Pons (tissue), 1 donor: ENCODE measurements at places on chromosomes 1 and 21.

- DNase-seq: no peak
These were observed 9.6 kb downstream of the LRRC47 start for GRCh38 chr1:3786468-3787348.

- DNase-seq: no peak
These were observed 55.2 kb downstream of the SLC9A1 start for GRCh38 chr1:27099587-27100334.

DNA sequence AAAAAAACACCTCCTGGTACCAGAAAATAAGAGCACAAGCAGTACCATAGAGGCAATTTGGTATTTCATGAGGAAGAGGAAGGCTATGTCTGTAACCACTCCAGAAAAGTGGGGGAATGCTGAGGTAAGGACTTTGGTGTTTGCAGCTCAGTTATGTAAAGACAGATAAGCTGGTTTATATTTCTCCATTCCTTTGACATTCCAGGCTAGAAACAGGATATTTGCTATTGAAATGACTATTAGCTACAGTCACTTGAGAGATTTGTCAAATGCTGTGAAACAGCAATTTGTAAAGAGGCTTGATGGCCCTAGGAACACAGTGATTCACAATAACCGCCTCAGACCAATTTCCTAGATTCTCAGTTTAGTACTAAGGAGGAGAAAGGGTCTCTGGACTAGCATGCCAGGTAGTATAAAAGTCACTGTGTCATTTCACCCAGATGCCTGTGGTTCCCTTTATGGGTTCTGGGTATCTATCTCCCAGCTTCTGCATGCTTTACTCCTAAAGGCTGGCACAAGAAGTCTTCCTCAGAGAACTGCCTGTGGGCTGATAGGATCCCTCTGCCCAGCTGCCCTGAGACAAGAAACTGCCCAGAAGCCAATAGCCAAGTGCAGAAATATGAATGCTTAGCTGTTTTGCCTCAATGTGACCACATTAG is 80.5 kb downstream of the VCAM1 start:
- no peak for DNase-seq

DNA sequence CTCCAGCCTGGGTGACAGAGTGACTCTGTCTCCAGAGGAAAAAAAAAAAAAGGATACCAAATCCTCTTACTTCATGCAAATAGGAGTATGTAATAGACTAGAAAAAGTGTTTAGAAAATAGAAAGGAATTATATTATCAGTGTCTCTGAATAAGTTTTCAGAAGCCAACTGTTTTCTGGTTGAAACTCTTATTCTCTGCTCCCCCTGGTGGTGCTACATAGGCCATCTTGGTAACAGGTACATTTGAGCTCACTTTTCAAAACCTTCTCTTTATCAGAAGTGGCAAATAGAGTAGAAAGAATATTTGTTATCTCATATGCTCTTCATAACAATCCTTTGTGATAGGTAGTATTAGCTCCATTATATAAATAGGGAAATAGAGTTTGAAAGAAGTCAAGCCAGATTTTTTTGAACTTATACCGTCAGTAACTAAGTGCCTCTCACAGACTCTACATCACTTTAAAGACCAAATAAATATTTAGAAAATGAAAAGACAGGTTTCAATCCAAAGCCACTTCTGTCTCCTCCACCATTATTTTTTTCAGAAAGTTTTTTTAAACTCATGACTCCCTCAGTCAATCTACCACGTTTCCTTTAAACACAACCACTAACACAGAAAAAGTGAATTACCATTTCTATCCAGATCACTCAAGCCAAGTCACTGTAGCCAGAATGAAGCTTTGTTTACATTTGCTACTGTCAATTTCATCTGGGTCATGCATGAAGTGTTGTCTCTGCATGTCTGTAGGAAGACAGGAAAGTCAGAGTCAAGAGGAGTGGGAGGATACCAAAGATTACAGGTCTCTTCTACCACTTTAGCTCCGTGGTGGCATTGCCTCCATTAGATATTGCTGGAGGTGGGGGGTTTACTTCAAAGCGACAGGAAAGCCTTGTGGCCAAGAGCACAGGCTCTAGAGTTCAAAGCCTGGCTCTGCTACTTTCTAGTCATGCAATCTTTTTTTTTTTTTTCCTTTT is 45.6 kb downstream of the IL23R start:
- DNase-seq: peak; percentile 11

GRCh38 chr1:2823921-2824610 is 22.6 kb upstream of the TTC34 start:
- DNase-seq: no peak

DNA sequence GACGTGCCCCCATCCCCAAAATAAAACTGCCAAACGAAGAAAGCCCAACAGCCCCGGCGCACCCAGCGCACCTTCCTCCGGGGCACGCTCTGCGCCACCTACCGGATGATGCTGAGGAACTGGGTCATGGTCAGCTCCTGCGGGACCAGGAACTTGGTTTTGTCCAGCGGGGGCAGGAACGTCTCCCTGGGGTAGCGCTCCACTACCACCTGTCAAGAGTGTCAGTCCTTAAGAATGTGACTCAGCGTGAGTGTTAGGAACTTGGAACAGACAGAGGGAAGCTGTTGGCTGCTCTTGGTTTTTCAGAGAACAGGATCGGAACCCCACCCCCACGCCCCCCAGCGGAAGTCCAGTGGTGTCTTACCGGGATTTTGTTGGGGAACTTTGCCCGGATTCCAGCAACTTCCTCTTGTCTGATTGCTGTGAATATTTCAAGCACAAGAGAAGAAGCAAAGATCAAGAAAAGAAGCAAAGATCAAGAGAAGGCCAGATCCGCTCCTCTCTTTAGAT is 431 bp downstream of the MAP1LC3C start:
- peak; percentile 46 for DNase-seq

- peak; percentile 95 for DNase-seq
These were observed 142.4 kb downstream of the PLPP3 start for GRCh38 chr1:56436912-56437417.

DNA sequence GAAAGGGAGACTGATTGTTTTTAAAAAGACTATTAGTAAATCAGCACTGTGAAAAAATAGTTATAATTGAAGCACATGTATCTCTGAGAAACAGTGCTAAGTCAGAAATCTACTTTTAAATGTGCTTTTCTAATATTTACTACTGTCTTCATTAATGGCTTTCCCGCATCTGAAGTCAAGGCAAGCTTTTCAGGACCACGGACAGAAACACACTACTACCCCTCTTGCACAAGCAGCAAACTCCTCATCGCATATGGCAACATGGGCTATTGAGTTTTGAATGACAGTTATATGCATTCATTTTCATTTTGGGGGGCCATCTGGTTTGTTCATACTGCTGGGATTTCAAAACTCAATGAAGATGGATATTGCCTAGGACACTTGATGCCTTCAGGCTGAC is 433.4 kb upstream of the CAMK1G start:
- DNase-seq: no peak

- DNase-seq: no peak
These were observed 9.0 kb upstream of the PTGFRN start for GRCh38 chr1:116900471-116901365.

GRCh38 chr1:160432371-160432786 is 32.0 kb downstream of the VANGL2 start:
- DNase-seq: no peak

- no peak for DNase-seq
These were observed 21.7 kb downstream of the LRRN2 start for GRCh38 chr1:204663644-204664383.

DNA sequence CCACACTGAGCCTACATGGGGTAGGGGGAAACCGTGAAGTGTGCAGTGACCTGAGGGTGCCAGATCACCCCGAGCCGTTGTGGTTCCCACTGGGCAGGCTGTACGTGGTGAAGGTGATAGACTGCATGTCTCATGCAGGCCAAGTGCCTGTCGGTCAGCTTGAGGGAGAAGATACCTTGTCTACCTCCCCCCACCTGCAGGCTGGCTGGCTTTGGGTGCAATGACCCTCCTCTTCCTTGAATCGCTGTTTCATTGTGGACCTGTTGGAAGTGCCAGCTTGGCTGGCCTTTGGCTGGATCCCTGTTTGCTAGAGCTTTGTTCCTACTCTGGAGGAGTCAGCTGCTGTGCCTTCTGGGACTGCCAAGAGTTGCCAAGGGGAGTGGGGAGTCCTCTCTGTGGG is 92.5 kb downstream of the GALNT2 start:
- DNase-seq: no peak

DNA sequence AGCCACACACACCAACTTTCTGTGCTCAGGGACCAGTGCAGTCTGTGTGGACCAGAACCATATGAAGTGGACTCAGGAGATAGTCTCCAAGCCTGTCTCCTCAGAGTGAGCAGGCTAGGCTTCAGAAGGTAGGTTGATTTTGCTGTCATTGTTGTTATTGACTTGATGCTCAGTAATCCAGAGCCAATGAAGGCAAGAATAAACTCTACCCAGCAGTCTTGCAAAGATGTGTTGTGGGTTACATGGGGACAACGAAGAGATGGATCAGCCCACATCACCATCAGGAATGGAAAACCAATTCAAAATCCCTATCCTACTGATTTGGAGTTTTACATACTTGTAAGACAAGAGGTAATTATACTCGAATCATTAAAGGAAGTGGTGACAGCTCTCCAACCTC is 37.4 kb downstream of the PHC2 start:
- DNase-seq: no peak

- no peak for DNase-seq
These were observed 31.6 kb upstream of the CAMSAP2 start for GRCh38 chr1:200707116-200707515.

DNA sequence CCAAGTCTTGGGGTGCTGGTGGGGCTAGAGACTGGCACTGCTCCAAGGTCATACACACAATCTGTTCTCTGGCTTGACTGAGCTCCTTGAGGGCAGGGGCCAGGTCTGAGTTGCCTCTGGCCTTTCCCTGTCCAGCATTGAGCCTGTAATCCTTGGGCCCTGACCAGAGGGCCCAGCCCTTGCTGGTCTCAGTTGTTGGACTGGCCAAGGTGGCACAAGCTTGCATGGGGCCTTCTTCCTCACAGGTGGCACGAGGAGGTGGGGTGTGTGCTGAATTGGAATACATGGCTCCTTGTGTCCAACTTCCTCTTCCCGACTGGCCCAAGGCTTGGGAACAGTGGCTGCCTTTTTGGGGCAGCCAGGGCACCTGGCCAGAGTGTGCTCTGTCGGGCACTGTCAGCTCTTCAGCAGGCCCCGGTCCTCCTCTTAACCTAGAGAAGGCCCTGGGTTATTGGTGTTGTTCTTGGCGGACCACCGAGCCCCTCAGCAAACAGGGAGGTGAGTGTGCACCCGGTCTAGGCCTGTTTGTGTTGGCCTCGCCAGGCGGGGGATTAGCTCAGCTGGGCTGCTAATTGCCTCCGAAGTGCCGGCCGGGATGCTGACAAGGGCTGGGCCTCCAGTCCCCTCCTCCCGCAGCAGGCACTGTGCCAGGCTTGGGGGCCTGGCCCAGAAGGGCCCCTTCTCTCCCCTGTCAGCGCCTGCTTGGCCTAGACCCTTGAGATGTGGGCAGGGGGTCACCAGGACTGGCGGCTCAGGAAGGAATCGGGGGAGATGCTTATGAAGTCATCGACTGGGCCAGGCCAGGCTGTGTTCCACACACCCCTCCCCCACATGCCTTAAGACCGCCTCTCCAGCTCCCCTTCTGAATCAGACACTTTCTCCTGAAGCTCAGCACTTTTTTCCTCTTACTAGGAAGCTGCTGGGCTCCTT is 28.5 kb downstream of the WNT4 start:
- DNase-seq: peak; percentile 51

GRCh38 chr1:177032434-177032833 is 132.1 kb downstream of the ASTN1 start:
- DNase-seq: no peak

DNA sequence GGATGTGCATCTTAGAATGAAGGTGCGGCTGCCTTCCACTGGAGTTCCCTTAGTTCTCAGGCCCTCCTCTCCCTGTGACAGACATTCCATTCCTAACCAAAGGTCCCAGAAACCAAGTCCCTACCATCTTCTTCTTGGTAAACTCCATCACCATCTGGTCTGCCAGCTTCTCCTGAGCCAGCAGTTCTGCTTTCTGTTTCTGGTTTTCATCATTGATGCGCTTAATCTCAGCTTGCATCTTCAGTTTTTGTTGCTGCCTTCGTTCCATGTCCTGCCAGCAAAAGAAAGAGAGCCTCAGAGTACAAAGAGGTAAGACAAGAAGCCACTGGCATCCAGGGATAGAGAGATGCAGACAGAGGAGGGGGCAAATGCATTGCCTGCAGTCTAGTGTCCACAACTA is 18.0 kb upstream of the VSIG8 start:
- no peak for DNase-seq

DNA sequence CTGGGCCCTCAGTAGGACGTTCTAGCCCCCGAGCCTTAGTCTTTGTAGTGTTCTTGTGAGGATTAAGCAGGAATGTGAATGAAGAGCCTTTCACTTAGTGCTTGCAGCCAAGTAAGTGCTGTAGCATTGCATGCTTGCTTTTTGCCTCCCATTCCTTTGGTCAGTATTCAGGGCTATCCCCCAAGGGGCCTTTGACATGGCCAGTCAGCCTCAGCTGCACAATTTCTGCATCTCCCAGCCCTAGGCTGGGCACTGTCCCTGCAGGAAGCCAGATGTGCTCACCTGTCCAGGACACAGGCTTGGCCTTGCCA is 30.5 kb downstream of the SOX13 start:
- DNase-seq: no peak

GRCh38 chr1:23742670-23743286 is 493 bp upstream of the ELOA start:
- DNase-seq: no peak

DNA sequence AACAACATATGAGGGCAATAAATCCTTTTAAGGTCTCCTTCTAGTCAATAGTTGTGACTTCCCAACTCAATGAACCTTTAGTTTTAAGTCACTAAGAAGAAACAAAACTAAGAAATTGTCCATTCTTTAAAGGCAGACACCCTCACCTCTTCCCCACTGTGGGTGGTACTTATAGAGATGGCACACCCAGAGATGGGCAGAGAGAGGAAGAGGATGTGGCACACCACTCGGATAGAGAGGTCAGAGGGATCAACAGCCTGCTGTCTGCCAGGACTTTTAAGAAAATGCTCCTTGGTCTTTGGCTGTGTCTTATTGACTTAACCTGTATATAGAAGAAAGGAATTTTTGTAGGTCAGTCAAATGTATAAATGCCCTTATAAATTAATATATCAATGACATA is 45.1 kb downstream of the FASLG start:
- no peak for DNase-seq

DNA sequence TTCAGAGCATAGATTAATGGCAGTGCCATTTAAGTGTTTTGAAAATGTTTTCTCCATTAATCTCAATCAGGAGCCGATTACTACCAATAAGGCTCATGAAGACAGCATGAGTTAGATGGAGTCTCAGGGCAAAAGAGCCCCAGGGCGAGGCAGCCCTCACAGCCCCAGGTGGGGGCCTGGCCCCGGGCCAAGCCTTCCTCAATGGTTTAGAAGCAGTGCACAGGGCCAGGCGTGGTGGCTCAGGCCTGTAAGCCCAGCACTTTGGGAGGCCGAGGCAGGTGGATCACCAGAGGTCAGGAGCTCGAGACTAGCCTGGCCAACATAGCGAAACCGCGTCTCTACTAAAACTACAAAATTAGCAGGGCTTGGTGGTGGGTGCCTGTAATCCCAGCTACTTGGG is 348.1 kb upstream of the VAMP3 start:
- no peak for DNase-seq

- DNase-seq: peak; percentile 43
These were observed 17.3 kb downstream of the GLUL start for GRCh38 chr1:182374101-182374834.

GRCh38 chr1:209767096-209767495 is 11.2 kb downstream of the TRAF3IP3 start:
- no peak for DNase-seq
